ENCODE measurements at places on chromosomes 2 and 18.

GRCh38 chr2:208269091-208269490 is 3.0 kb downstream of the PIKFYVE start:
- DNase-seq, result no peak

- no peak for DNase-seq
These were observed 92.9 kb upstream of the SIX2 start for GRCh38 chr2:45102141-45102540.

GRCh38 chr2:110170102-110170501 is 34.7 kb downstream of the NPHP1 start:
- no peak for DNase-seq

DNA sequence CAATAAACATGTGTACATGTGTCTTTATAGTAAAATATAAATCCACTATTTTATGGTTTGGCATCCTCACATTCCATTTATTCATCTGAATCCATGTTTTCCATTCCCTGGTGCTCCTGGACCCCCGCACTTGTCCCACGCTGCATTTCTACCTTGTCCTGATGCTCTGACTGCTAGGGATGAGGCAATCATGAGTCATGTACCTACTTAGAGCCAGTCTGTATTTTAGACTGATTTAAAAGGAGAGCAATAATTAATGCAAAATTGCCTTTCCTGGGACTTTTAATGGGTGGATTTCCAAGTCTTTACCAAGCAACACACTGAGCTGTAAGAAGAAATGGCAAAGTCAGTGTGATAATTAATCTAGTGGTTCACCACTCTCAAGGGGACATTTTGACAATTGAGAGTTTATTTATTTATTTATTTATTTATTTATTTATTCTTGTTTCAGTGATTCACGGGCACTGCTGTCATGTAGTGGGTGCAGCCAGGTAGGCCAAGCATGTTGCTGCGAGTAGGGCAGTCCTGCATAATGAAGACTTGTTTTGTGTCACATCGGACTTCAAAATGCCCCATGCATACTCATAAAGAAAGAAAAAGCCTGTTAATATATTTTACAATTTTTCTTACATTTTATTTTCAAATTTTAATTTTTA is 419.3 kb upstream of the VWC2L start:
- no peak for DNase-seq

DNA sequence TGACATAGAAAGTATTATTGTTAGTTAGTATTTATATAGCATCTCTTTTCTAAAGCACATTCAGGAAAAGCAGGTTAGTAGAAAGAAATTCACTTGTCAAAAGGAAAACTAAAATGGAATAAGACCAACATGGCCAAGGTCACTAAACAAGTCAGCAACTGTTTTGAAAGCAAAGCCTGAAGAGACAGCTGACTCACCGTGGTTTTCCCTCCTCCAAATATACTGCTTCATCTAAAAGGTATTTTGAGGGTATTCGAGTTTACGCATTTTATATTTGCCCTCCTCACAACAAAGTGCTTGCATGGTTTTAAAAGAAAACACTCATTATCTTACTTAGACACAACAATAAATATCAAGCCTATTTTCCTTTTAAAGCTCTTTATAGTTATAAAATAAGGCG is 24.0 kb downstream of the ZNF385B start:
- DNase-seq, result no peak

- DNase-seq, result no peak
These were observed 3.5 kb downstream of the OSBPL6 start for GRCh38 chr2:178197791-178198190.

- DNase-seq, result no peak
These were observed 125.8 kb upstream of the HNMT start for GRCh38 chr2:137838255-137839092.

DNA sequence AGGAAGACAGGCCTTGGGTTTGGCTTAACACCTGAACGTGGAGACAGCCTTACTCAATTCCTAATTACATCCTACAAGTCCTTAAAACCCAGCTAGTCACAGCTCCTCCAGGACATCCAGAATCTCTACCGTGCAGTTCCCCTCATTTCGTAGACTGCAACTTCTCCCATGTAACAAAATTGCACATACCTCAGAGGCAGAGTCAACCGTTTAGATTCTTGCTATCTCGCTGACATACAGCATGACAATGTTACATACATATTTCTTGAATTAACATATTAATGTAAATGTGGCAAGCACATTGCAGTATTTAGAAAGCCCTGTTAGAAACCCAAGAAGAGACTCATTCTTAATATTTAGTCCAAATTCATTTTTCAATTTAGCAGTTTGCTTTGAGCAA is 358.7 kb downstream of the SETBP1 start:
- DNase-seq, result no peak

- DNase-seq, result no peak
These were observed 121.8 kb downstream of the GLI2 start for GRCh38 chr2:120857422-120857821.

DNA sequence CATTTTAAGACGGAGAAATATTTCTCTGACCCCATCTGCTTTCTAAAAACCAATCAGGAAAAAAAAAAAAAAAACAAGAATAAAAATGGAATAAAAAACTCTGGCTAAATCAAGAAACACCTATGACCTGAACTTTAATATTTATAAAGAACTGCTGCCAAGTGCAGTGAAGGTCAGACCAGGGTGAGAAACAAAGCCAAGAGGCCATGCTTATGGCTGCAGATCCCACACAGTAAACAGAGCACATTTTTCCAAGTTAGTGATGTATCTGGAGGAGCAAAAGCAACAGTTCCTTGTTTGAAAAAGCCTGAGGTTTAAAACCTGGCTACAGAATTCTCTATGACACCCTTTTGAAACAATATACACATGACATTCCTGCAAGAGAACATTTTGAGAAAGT is 242.3 kb downstream of the SRBD1 start:
- DNase-seq, result no peak

GRCh38 chr2:203679401-203679800 is 27.0 kb upstream of the CD28 start:
- no peak for DNase-seq

DNA sequence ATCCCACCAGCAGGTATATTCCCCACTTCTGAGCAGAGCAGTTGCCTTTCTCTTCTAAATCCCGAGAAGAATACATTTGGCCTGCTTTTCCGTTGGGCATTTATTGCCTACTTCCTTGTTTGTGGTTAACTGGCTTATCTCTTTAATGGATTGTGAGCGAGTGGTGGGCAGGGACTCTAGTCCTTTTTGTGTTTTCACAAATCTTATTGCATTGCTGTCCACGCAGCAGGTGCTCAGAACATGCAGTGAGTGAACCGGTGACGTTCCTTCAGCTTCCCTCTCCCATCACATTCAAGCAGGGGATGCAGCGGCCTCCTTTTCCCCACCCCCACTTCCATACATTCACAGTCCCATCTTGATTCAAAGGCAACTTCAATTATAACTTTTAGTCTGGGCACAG is 28.9 kb upstream of the GAREM2 start:
- no peak for DNase-seq

GRCh38 chr2:54013996-54014395 is 43.2 kb upstream of the PSME4 start:
- no peak for DNase-seq

DNA sequence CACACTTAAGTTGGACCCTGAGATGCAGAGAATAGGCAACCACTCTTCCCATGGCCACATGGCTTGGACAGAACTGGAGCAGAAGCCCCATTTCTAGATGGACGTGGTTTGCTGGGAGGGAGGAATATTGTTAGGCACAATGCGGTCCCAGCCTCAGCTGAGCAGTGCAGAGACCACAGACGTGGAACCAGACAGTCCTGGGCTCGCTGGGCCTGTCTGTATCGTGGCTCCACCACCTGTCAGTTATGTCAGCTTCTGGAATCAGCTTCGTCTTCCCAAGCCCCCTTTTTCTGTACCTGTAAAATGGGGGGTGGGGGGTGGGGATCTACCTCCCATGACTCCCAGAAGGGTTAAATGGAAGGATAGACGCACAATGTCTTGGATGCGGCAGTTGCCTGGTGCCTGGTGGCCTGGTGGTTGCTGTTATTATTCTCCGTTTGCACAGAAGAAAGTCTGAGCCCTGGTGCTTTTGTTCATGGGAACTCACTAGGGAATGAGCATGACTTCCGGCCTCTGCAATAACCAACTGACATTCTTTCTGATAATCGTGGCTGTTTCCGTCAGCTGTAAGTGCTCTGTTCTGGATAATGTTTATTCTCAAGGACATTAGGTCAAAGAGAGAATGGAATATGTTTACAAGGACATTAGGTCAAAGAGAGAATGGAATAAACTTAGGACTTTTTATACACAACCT is 31.4 kb downstream of the COLEC11 start:
- no peak for DNase-seq

DNA sequence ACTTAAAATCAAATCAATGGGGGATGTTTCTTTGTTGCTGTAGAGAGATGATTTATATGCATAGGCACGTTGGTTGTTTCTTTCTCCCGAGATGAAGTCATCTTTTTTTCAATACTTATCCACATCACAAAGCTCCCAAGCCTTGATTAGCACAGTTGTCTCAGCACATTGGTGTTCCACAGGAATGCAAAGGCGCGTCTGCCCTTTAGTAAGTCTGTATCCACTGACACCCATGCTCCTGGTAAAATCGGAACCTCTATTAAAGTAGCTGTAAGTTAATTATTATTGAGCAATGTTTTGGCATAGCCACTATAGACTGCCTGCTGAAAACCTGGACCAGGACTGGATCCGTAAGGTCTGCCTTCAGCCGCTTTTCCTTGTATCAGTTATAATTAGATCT is 77.6 kb upstream of the RBM44 start:
- DNase-seq, result peak; percentile 8

GRCh38 chr2:212811921-212812320 is 273.3 kb upstream of the ERBB4 start:
- DNase-seq, result no peak

- no peak for DNase-seq
These were observed 95.7 kb downstream of the ZNF385B start for GRCh38 chr2:179765666-179766065.

- no peak for DNase-seq
These were observed 10.6 kb downstream of the ADD2 start for GRCh38 chr2:70757360-70757759.

DNA sequence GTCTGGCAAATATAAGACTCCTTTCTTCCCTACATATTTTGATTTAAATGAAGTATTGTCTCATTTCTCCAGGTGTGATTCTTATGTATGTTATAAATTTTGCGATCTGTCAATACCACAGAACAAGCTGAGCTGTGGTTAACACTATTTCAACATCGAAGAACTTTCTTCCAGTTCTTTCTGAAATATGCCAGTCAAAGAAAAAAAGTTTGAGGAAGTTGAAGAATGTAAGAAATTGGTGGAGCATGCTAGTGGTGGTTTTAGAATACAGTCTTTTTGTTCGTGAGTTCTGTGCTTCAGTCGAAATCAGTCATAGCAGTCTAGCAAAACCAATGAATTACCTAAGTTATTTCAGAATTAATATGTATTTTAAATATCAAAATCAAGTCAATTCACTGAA is 8.6 kb upstream of the COBLL1 start:
- DNase-seq, result no peak

DNA sequence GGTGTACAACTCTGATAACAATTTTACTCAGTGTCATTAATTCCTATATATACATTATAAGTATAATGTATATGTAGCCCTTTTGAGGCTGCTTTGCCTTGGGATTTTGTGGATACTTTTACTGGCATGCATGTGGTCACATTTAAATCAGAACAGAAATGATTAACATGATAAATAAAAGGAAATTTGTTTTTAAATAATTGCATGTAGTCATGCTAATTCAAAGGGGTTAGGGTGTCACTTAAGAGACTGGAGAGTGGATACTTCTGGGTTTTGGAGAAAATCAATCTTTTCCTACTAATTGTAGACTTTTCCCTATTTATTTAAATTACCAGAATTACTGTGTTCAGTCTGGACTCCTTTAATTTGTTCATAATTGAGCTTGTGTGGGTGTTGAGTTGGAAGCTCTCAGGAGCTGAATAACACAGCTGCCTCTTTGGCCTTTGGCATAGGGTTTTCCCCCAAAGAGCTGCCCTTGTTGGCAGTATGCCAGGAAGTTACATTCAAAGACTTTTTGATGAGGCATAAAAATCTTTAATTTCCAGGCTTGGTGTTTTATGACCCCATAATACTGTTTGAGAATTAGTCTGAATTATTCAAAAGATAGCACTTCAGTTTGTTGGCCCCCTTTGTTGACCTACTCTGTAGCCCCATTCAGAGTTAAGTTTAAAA is 484.7 kb upstream of the NRP2 start:
- no peak for DNase-seq

GRCh38 chr2:61726456-61727209 is 127.2 kb downstream of the FAM161A start:
- no peak for DNase-seq

DNA sequence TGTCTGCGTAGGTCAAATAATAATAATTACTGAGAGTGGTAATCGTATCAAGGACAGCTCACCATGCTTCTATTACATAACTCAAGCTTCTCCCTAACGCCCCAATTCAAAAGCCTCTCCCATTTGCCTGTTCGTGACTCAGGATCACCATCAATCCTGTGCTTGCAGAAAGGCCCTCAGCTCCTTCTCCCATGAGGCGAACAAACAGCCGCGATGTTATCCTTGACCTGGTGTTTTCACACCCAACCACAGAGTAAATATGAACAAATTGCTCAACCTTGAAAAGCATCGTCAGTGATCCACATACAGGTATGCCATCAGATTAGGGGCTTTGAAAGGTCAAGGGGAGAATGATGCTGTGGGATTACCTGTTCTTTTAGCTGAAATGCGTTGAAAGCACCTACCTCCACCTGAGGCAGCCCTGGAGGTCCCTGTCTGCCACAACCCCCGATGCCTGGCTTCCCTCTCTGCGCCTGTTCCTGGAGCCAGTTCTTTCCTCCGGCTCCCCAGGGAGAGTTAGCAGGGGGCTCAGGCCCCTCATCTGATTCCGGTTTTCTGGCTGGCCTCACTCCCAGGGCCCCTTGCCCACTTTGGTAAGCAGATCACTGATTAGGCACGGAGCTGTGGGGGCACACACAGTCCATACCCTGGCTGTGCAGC is 39.1 kb upstream of the ODC1 start:
- peak; percentile 12 for DNase-seq

- DNase-seq, result no peak
These were observed 90.6 kb upstream of the WDR75 start for GRCh38 chr2:189350540-189351209.

- no peak for DNase-seq
These were observed 7.1 kb upstream of the FIGLA start for GRCh38 chr2:70797506-70797905.

- DNase-seq, result no peak
These were observed 35.6 kb upstream of the PRLH start for GRCh38 chr2:237530472-237531433.

GRCh38 chr2:105812180-105813044 is 67.7 kb downstream of the NCK2 start:
- DNase-seq, result no peak

DNA sequence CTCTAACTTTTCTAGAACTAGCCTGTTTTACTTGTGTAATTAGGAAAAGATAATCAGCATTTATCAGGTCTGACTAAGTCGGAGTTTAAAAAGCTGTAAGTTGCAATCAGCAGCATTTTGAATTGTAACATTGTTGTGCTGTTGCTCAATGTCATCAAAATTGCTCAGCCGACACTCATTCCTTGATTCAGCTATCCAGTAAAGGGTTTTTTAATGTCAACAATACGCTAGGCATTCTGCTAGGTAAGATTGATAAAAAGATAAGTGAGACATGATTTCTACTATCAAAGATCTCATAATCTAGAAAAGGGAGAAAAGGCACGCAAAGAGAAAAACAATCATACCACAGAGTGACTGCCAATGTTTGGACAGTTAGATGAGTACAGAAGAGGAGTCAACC is 327.1 kb upstream of the CDH2 start:
- DNase-seq, result no peak
